Aorta (tissue), 5 donors: ENCODE measurements at places on chromosomes 7 and 10. TPM values are rescaled to one million over a fixed set of nuclear protein-coding genes. Genes with fewer than 3 reads are reported as not detected.
A peak's percentile ranks its signal among the peaks of the same experiment; 100 is the strongest.

The IFIT1B gene
- 0.16 TPM for total RNA-seq

The INHBA gene
- total RNA-seq = 30.8 TPM

The STOX1 gene
- 0.39 TPM for total RNA-seq

DNA sequence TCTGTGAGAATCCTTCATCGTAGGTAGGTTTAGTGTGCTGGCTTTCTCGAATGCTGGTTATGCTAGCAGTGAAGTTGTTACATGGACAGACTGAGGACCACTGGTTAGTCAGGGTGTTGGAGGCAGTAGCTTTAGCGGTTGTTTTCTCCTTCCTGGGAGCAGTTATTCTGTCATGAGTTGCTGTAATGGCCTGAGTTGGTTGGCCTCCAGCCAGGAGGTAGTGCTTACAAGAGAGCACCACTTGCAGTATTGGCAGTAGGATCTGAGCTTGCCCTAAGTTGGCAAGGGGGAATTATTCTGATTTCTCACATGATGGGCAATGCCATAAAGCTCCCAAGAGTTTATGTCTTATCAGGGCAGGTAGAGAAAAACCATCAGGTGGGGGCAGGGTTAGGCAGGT is 58.0 kb downstream of the IPMK start:
- DNase-seq = no peak

DNA sequence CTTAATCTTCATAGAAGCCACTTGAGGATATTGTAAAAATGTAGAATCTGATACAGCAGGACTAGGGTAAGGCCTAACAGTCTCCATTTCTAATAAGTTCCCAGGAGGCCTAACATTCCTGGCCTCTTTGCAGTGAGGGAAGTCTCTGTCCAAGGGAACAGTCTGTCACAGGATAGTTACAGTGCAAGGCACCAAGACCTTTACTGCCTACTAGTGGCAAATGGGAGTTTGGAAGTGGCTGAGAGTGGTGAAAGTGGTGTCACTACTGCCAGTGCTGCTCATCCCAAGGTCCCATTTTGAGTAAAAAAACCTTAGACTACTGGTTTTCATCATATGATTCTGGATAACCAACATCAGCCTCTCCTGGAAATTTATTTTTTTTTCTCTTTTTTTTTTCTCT is 619.5 kb upstream of the SEMA3D start:
- DNase-seq = no peak

DNA sequence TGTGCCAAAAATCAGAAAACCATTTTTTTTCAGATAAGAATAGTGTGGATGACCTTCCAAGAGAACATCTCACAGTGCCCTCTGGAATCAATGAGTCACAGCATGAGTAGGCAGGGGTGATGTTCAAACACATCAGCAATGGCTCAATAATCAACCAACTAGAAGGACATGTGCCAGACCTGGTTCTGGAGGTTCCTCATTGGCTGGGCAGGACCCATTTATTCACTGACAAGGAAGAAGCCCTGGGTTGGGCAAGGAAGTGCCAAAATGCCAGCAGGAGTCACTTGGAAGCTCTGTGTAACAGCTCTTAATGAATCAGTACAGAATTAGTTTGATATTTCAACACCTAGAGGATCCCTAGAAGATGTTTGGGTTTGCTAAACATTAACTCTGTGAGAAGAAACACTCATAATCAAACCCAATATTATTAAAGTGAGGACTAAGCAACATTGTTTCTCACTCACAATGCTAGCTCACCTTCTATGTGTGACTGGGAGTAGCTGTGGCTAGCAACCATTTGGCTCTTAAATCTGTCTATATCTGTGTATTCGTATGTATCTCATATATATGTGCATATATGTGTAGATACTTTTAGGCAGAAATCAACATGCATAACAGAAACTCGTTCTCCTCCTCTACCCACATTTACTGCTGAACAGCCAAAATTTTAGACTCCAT is 72.3 kb upstream of the APBB1IP start:
- DNase-seq = no peak

DNA sequence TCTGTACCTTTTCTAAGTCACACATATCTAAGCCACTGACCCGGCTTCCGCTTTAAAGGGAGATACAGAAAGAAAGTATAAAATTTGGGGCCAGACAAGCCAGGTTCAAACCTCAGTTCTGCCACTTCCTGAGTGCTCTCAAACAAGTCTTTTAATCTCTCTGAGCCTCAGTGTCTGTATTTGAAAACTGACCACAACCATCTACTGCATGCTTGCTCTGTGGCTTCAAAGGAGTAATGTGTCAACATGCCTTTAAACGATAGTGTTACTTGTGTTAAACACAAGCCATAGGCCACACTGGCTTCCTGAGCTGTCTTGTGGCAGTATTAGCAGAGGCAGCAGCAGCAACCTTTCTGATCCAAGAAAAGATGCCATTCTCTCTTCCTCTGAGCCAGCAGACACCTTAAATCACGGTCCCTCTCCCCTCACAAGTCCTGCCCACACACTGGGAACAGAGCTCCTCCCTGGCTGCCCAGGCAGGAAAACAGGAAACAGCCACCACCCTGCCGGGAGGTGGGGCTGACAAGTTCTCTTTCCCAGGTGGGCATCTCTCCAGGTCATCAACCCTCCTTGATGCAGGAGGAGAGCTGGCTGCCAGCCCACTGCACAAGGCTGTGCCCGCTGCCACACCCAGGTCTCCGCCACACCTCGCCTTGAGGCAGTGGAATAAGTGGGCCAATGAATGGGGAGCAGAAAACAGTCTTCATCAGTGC is 10.7 kb downstream of the HIP1 start:
- peak; percentile 50 for DNase-seq
